Stimulated activated CD8-positive, alpha-beta memory T cell treated with anti-CD3 and anti-CD28 coated beads, Interleukin-4, amount 100 ng/mL, for 4 hours (primary cell): ENCODE measurements at places on chromosomes 3 and 15.

DNA sequence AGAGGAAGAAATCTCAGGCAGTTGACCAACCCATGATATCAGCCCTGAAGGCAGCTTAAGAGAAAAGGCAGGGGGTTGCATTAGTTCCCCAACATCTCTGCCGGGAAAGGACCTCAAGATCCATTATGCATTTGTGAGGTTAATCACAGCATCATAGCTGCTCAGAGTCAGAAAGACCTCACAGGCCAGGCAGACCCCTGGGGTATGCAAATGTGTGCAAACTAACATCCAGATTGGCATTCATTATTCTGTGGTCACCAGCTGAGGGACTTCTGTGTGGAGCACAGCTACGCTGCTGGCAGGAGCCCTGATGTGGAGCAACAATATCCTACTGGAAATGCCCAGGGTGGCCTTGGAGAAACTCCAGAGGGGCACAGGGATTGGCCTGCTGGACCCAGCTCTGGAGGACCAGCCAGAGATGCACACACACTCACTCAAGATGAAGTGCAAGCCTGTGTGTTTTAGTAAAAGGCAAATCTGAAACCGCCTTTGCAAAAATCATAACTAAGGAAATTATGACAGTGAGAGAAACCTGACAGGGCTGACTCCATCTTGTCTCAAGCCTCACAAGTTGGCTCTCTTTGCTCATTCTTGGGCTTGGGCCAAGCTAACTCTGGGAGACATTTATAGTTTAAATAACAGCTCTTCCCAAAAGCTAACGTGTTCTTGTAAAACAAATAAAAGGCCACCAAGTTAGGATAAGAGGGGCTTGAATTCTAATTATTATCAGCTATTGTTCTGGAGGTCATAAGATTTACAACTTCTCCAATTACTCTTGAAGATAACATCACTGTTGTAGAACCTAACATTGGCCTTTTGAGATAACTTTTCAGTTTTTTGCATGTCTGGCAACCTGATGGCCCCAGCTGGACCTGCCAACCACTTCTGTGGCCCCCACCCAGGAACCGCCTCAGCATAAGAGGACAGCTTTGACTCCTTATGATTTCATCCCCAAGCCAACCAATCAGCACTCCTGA, 257.1 kb downstream of the UACA start:
- DNase-seq: no peak

DNA sequence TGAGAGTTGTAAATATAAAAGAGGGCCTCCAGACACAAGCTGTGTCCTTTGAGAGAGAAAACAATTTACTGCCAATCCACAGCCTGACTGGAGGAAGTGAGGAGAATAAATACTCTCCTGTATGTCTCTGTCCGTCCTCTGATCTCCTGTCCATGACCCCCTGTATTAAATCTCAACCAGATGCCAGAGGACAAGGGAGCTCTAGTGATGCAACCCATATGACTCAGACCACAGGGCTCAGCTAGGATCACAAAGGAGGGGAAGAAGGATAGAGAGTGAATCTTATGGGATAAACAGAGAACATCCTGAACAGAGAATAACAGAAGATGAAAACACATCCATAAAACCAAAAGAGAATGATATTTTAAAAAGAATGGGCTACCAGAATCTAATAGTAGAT, 482.6 kb downstream of the PLOD2 start:
- no peak for DNase-seq

DNA sequence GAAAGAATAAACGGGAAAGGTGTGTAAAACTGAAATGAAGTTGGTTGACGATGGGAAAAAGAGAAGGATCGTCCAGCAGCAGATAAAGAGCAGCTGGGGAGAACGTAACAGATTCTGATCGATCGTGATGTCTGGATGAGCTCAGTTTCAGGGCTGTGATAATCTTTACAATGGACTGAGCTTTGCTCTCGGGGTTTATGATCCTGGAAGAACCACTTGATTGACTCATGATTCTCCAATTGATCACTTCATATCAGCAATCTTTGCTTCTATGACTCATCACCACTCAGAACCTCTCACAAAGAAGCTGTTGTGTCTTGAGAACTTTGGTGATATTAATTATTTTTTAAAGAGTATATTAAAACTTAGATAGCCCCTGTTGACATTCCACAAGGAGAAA, 690.7 kb downstream of the TUSC7 start:
- DNase-seq: no peak

- DNase-seq: no peak
Measured at GRCh38 chr3:148742118-148742517, 44.4 kb downstream of the AGTR1 start.

DNA sequence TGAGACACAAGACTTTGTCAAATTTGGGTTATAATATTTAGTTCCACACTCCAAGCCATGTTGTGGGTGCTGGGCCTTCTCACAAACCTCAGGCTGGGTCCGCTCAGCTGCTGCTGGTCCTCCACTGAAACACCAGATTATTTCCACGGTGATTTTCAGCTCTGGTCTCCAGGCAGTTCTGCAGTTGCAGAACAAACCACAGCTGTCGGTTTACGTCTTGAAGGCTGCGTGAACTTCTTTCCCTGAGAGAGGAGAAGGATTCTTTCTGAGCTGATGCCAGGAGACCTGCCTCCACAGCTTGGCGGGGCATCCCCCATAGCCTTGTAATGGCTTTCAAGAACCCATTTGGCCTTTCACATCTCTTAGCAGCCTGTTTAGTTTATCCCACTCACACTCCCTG, 16.2 kb downstream of the GALNT15 start:
- no peak for DNase-seq

DNA sequence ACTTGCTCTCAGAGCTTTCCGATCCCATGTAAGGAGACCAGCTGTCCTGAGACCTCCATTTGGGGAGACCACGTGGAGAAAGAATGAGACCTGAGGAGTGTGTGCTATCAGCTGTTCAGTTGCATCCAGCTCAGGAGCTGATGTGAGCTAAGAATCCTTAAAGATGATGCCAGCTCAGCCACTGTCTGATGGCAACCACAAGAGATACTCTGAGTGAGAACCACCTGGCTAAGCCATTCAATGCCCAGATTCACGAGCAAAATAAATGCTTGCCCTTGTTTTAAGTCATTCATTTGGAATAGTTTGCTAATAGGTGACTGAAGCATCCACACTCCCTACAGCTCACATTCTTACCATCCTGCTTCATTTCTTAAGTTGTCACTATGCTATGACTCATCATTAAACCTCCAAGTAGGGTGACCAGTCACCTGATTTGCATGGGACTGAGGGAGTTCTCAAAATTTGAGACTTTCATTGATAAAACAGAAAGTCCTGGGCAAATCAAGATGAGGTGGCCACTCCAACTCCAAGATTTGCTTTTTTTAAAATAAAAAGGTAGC, 56.4 kb downstream of the SPTSSB start:
- no peak for DNase-seq

DNA sequence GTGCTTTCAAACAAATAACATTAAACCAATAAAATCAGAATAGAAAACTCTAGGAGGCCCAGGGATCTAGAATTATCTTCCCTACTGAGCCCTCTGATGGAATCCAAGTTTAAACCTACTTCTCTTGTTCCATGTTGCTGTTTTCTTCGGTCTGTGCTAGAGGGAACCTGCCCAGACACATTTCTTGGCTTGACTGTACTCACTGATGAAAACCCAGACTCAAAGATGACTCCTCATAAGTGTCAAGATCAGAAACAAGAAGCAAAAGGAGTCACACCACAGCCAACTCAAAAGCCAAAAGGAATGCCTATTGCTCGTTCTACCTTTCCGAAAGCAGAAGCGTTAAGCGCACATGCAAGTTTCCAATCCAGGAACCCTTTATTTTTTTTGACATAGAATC, 31.6 kb downstream of the SCAP start:
- DNase-seq: no peak

GRCh38 chr3:101182734-101183133, 137.6 kb downstream of the IMPG2 start:
- DNase-seq: no peak
